ENCODE measurements at places on chromosomes 1 and 21.

- no peak for DNase-seq
Measured at GRCh38 chr1:93638981-93639380, 42.7 kb downstream of the BCAR3 start.

DNA sequence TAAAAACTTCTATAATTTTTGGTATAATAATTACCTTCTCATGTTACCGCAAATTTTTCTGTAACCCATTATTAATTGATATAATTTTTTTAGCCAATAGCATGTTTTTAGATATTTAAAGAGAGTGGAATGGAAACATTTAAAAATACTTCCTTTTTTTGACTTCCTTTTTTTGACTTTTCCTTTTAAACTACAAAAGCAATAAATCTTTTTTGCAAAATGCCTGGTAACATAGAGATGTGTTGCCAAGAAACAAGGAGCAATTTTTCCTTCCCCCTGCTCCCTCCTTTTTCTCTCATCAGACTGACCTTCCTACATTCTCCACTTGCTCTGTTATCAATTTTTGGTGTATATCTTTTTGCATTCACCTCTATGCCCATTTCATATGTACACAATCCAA is 666.2 kb downstream of the ADGRL2 start:
- DNase-seq: no peak

GRCh38 chr1:207333620-207334019 is 12.1 kb downstream of the CD55 start:
- no peak for DNase-seq

- DNase-seq: no peak
Measured at GRCh38 chr1:73382966-73383365, 815.0 kb downstream of the LRRIQ3 start.

DNA sequence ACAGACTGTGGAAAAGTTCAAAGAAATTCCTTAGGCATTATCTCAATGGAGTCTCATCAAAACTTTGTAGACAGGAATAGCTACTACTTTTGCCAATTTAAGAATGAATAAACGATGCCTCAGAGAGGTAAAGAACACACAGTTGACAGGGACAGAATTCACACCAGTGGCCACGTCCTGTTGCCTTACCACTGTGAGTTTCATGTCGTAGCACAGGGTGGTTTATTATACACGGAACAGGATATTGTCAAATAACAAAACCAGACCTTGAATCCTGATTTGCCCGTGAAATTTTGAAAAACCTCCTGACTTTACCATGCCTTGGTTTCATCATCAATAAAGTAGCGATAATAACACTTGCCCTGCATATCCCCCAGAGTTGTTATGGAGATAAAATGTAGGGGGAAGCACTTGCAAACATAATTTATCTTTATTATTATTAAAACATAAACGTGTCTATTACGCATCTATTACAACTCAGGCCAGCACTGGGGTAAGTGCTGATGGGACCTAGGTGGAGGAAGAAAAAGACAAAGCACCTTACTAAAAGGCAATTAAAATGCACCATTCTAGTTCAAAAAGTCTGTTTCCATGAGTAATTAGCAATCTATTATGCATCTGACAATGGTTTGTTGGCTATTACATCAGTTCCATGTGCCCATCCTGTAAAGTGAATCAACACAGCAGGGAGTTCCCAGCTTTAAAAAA is 408.1 kb upstream of the RUNX1 start:
- DNase-seq: no peak

DNA sequence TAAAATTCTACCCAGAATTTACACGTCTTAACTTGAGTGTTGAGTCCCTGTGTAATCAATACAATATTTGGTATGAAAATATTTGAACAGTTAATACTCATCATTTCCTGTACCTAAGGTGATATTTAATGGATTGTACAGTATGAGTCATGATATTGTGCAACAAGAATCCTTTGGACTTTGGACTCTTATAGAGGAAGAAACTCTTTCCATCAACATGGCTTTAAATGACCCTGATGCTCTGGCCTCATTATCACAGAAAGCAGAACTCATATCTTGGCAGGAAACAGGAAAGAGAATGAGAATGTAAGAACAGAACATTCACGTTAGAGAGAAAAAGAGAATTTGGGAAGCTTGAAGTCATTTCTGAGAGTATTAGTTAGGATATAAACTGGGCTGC is 168.8 kb upstream of the B3GALT2 start:
- DNase-seq: no peak

DNA sequence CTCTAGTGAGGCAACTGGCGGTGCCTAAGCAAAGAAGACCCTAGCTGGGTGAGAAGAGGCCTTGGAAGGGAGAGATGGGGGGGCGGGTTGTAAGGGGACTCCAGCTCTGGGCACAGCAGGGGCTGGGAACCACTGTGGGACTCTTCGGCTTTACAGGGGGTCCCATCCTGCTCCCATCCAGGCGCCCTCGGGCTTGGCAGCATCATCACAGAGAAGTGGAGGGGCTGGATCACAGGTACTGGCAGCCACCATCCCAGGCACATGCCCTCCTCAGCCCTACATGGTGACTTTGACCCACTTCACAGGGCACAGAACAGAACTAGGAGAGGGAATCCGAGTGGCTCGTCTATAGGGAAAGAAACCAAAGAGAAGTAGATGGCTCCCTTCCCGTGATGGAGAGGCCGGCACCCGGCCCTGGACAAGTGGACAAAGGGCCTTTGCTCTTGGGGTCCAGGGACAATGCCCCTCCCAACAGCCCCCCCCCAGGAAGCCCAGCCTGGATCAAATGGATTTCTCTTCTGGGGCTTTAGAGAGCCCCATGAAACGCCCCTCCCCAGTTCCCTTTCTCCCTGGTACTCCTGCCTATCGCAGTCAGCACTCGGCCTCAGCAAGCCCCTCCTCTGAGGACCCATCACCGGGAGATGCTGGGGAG is 54.0 kb upstream of the ECE1 start:
- no peak for DNase-seq

GRCh38 chr1:186717286-186717685 is 37.1 kb upstream of the PTGS2 start:
- no peak for DNase-seq

- DNase-seq: no peak
Measured at GRCh38 chr1:245673881-245674414, 519.2 kb downstream of the KIF26B start.

DNA sequence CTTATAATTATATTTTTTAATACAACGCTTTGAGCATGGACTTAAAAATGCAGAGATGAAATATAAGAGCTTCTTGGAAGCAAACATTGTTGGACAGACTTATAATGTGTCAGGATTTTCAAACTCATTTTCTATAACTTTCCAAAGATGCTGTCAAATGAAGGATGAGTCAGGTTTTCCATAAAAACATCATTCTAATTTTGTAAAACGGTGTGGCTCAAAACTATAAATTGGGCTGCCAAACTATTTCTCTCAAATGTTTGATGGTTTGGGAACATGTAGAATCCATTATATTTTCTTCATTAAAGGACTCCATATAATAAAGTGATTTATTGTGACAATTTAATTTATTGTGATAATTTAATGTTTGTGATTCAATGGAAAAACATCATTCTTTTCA is 511.2 kb downstream of the USP25 start:
- no peak for DNase-seq

GRCh38 chr1:17563494-17564281 is 24.2 kb downstream of the ARHGEF10L start:
- DNase-seq: no peak

- DNase-seq: no peak
Measured at GRCh38 chr1:201721082-201722049, 107.6 kb upstream of the IPO9 start.

DNA sequence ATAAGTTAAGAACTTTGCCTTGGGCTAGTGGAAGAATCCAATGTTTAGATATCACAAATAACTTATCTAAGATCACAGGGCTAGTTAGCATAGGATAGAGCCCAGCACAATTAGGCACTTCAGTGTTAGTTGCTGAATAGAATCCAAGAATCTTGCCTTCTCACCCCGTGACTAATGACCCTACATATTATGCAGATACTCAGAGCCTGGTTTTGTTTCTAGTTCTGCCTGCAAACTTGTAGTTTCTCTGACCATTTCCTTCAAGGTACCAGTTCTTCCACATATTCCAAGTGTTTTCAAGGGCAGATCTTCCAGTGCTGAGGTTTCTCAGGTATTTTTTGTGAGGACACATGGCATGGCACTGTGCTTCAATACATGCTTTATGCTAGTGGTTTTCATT is 239.3 kb downstream of the KCNK2 start:
- no peak for DNase-seq

DNA sequence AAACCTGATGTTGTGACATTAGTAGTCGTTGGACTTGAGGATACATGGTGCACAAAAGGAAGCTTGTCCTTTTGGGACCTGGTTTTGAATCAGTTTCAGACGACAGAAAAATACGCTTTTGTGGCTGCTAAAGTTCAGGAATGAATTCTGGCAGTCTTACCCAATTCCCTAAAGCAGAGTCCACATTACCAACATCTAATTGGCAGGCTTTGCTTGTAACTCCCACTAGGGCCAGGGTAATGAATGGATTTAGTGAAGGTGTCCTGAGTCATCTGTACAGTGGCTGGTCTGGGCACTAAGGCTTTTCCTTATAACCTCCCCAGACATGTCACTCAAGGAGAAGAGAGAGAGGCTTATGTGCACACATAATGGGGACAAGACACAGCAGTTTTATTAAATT is 66.2 kb upstream of the RNPC3 start:
- no peak for DNase-seq

GRCh38 chr1:65880611-65881010 is 87.9 kb downstream of the PDE4B start:
- DNase-seq: no peak

- no peak for DNase-seq
Measured at GRCh38 chr1:156822680-156823079, 6.0 kb upstream of the SH2D2A start.

- DNase-seq: no peak
Measured at GRCh38 chr1:182782587-182782913, 7.0 kb upstream of the NPL start.

GRCh38 chr1:210252621-210253051 is 20.0 kb downstream of the SERTAD4 start:
- no peak for DNase-seq

DNA sequence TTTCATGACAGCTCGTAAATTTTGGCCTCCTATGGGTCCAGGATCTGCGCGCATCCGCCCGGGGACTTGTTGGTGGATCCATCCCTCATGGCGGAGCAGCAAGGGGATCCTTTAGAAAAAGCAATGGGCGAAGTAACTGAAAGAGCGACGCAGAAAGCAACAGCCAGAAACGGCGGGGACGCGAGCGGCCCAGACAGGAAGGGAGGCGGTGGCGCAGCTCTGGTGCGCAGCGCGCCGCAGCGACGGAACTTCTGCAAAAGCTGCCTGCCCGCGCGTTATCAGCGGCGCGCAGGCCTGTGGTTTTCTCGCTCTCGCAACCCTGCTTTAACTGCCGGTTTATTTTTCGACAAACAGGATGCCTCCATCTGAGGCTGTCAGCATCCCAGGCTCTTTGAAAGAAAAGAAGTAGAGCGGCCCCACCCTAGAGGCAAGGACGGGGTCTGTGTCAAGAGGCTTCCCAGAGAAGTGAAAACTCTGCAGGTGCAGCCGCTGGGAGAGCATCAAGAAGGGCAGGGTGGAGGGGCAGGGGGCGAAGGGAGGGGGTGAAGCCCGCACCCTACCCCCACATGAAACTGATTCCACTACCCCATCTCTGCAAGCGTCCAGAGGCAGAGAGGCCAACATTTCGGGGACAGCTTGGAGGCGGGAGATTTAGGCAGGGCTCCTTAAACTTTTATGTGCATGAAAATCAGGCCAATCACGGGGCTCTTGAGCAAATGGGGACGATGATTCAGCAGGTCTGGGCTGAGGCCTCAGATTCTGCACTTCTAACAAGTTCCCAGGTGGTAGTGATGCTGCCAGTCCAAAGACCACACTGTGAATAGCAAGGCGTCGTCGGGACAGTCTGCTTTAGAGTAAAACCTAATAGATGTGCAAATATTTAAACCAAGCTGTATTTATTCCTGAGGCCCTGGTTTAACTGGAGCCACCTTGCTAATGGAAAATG is 22.2 kb downstream of the RUNX1 start:
- DNase-seq: peak; percentile 84

GRCh38 chr1:90862782-90863181 is 145.7 kb upstream of the BARHL2 start:
- DNase-seq: no peak

DNA sequence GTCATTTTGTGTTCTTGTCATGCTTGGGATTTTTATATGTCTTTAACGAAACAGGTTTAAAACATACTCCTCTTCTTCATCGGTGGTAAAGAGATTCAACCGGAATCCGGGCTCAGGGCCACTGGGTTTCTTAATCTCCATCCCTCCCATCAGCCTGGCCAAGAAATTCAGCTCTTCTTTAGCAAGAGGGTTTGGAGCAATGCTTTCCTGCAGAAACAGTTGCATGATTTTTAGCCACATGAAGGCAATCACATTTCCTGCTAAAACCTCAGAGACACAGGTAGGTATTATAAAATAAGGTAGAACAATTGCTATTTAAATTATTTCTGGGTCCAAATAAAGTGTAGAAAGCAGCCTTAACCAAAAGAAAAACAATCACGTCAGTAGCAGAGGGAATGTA is 22.7 kb upstream of the LSM10 start:
- no peak for DNase-seq

DNA sequence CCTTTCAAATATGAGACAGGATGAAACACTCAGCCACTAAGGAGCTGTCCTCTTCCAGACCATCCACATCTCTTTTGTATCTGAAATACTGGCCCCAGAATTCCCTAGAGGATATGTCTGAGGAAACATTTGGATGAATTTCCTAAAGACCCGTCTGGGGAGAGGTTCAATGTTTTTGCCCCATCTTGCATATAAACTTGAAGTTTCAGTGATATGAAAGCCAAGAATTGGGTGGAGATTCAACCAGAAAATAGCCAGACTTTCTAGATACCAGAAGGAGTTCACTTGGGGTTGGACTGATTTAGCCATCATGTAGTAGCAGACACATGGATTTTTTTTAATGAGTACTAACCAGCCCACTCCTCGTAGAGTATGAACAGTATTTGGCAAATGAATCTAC is 182.0 kb downstream of the PLPP3 start:
- DNase-seq: no peak

GRCh38 chr1:56591909-56592308 is 12.5 kb upstream of the PLPP3 start:
- no peak for DNase-seq

- no peak for DNase-seq
Measured at GRCh38 chr1:14535619-14536355, 62.7 kb upstream of the KAZN start.

GRCh38 chr21:31872452-31873274 is at the start of gene HUNK:
HUNK (plus strand) TSS chr21:31873020; CDS start chr21:31873675, 655 bp downstream.
- DNase-seq: peak; percentile 34

DNA sequence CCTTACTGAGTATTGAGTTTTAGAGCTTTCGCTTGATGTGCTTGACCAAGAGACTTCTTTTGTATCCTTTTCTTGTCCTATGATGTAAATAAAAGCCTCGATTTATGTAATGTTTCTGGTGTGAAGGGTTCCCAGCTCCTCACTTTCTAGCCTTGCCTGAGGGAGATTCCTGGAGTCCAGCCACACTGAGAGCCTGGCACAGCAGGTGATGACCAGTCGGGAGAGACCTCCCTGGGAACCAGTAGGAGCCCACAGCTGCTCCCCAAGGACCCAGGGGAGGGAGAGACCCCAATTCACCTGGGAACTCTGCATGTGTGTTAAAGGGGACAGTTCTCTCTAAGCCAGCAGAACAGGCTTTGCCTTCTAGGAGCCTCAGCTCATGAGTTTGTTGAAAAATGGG is 8.9 kb downstream of the C1orf115 start:
- no peak for DNase-seq

- DNase-seq: no peak
Measured at GRCh38 chr21:28822486-28823335, 170.0 kb downstream of the LTN1 start.

Measured in stimulated activated CD8-positive, alpha-beta memory T cell treated with anti-CD3 and anti-CD28 coated beads, Interleukin-4, amount 100 ng/mL, for 48 hours (primary cell).